ENCODE measurements at places on chromosomes 6 and 20.

- no peak for DNase-seq
Measured at GRCh38 chr6:41040101-41040939, 1.3 kb upstream of the UNC5CL start.

DNA sequence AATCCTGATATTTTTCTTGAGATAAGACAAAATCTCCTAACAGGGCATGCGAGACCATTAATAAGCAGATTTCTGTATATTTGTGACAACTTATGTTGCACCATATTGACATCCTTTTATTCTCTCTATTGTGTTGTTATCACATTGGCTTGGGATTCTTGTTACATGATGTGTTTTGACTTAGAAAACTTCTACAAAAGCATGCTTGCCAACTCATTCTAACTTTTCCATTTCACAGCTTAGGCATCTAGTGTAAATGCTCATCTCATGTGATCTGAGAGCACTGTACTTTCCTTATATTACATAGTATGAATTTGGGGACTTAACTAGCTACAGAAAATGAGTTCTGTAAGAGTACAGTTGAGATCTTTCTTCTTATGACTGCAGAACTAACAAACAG is 1040.7 kb upstream of the ADGRB3 start:
- DNase-seq, result no peak

DNA sequence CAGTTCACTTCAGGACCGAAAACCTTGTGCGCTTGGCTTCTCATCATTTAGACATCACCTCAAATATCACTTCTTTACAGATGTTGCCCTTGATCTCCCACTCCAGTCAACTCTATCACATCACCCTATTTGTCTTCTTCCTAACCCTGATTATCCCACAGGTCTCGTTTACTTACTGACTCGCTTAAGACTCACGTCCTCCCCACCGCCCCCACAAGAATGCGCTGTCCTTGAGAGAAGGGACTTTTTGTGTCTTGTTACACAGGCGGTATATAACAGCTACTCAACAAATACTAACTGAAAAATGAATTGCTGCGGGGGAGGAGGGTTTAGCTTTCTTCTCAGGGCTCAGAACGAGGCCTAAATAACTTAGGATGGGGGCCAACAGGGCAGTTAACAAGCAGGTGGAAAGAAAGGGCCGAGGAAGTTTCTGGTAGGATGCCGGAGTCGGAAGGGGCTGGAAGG is 527 bp downstream of the TOMM34 start:
- no peak for DNase-seq

DNA sequence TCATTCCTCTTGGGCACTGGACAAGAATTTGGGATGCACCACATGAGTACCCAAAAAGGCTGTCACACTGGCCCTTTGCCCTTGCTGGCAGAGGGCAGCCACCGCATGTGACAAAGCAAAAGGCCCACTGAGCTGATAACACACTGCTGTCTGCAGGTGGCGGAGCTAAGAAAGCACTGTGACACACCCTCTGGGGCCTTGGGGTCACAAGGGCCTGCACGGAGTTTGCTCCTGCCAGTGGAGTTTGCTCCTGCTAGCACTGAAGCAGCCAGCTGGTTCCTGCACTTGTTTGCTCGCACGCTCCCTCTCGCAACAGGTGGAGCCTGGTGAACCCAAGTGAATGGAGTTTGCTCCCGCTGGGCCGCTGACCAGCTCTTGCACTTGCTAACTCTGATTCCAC is 132.6 kb downstream of the LCA5 start:
- DNase-seq, result no peak

DNA sequence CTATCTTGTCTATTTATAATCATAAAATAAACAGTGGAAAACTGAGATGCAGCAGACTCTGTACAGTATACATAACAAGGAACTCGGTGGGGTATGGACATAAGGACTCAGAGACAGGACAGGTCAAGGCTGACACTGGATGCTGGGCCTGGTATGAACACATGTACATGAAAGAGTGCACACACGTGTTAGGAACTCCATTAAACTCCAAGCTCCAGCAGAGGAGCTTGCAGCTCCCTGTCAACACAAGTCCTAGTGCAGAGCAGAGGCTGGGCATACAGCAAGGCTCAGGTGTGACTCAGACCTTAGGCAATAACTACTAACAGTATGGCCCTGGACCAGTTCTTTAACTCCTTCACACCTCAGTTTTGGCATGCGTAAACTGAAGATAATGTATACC is 17.1 kb downstream of the NAPB start:
- DNase-seq, result no peak

GRCh38 chr20:21607971-21608725 is 94.3 kb upstream of the NKX2-2 start:
- DNase-seq, result no peak

DNA sequence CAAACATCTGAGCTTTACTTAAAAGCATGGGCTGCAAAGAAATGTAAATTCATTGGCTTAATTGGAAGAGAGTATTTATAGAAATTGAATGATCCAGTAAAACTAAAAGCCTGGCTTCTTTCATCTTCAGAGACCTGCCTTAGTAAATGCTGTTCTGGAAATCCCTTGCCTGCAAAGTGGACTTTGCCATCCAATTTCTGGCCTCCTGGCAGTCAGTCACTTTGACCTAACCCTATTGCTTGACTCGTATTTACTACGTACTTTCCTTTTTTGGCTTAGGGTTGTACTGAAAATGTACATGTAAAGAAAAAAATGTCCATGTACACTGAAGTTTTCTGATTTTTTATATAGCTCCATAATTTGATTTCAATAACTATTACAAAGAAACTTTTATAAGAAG is 47.1 kb downstream of the E2F3 start:
- no peak for DNase-seq

- no peak for DNase-seq
Measured at GRCh38 chr20:23652371-23652770, 14.6 kb upstream of the CST3 start.

DNA sequence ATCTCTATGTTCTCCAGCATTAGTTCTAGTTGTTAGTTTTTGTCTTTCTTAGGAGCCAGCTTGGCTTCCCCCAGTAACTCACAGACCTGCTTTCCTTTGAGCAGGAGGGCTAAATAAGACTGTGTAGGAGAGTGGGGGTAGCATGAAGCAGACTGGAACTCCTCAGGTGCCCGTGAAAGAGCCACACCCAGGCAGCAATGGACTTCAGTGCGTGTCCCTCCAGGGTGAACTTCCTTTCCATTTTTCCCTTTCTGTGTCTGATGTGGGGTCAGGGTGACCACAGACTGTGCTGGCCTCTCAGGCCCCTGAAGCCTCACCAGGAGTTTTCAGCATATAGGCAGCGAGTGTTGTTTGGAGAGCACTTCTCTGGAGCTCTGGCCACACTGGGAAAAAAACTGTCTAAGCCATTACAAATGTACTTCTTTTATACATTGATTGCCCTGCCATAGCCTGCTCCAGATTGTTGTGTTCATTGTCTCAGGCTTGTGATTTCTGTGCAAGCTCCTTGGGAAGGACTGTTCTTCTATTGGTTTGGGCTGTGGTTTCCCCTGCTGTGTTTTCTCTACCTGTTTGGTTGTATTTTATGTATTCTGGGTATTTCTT is 55.7 kb downstream of the SH3BGRL2 start:
- DNase-seq, result no peak

- no peak for DNase-seq
Measured at GRCh38 chr6:42963855-42964605, 3.5 kb downstream of the GNMT start.

- no peak for DNase-seq
Measured at GRCh38 chr6:156828280-156828703, 51.1 kb downstream of the ARID1B start.

DNA sequence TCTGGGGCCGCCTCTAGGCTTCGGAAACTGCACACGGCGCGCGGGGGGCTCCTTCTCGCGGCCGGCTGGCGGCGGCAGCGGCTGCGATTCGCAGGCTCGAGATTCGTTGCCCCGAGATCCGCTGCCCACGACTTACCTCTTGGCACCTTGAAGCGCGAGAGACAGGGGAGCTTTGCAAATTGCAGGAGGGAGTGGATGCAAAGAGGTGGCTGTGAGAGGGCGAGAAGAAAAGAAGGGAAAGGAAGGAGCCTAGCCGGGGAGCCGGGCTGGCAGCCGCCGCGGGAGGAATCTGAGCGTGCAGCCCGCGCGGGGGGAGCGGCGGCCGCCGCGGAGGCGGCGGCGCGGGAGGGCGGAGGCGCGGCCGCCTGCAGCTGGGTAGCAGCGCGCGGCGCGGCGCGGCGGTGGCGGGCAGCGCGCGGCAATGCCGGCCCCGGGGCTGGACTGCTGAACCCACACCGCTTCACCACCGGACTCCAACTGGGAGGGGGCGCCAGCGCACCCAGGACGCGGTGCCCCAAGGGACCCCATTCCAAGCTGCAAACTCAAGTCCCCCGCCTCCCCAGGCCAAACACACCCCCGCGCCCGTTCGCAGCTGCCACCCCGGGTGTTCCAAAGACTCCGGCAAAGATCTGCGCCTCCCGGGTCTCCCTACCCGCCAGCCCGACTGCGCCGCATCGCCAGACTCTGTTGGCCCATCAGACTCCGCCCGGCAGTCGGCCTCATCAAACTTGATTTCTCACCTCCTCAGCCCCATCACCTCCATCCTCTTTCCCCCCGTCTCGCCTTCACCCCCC is 44.2 kb upstream of the SUPT3H start:
- DNase-seq, result no peak

GRCh38 chr6:76774781-76775384 is 688.4 kb downstream of the HTR1B start:
- DNase-seq, result no peak

DNA sequence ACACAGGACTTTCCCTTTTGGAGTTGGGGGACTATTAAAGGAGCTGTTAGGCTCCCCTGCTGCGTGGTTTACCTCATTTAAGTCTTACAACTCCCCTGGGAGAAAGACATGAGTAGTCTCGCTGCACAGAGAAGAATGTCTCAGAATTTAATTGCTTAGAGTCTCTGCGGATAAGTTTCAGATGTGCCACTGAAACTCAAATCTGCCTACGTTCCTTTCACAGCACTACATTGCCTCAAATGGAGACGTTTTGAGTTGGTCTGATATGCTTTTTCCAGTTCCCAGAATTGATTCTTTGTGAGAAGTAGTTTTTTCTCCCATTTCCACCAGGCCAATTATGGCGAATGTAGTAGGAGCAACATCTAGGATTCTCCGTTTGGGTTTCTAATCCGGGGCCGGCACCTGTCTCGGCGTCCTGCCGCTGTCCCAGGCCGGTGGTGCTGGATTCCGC is 532 bp upstream of the SLC35F1 start:
- DNase-seq, result no peak

DNA sequence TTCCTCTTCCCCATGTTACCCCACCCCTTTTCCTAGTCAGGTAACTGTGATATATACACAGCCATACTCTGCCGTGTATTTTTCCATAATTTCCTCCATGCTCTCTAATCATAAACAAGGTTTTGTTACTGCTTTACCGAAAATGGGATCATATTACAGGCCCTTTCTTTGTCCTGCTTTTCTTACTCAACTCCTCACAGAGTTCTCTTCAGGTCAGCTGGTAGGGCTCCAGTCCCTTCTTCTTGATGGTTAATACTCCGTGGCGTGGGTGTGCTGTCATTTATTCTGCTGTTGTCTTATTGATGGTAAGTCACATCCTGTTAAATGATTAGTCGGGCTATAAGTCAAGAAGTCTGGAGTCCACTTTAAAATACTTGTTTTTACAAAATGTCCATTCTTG is 24.9 kb upstream of the PI16 start:
- DNase-seq, result peak; percentile 22

GRCh38 chr6:111802720-111803330 is 70.4 kb downstream of the FYN start:
- DNase-seq, result no peak

GRCh38 chr20:34322267-34323105 is 19.3 kb upstream of the AHCY start:
- no peak for DNase-seq

DNA sequence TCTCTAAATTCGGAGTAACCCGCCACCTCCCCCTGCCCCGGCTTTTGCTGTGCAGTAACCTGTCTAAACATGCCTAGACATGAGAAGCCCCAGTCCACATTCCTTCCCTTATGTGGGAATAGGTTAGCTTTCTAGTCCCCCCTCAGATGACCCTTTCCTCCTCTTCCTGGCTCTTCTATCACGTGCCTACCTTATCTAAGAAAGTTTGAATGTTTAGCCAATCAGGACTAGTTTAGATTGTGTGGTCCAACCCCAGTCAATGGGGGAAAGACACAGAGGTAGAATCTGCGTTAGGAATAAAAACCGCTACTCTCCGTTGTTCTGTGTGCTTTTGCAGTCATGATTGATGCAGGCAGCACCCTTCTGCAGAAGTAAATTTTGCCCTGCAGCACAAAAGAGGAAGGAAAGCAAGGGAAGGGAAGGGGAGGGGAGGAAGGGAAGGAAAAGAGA is 69.0 kb upstream of the CD93 start:
- DNase-seq, result no peak

DNA sequence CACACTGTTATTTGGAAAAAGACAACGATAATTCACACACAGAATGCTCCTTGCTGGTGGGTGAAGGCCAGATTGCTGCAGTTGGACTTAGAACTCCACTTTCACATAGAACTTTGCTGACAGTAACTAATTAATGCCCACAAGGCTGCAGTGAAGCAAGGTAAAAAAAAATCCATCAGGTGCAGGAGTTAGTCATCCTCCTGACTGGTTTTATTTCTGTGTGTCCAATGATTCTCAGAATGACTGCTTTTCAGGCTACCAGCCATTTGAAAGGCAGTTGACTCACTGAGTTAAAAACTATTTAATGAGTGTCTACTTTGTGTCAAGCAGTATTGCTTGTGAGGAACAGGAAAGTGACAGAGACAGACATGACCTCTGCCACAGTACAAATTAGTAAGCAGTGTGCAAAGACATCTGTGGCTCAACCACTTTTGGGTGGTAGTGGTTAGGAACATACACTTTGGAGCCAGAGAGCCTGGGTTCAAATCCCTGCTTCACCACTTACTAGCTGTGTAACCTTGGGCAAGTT is 41.9 kb downstream of the ELOVL5 start:
- no peak for DNase-seq
